NCI-H82 (cell line): ENCODE measurements at places on chromosomes 1 and 21.

DNA sequence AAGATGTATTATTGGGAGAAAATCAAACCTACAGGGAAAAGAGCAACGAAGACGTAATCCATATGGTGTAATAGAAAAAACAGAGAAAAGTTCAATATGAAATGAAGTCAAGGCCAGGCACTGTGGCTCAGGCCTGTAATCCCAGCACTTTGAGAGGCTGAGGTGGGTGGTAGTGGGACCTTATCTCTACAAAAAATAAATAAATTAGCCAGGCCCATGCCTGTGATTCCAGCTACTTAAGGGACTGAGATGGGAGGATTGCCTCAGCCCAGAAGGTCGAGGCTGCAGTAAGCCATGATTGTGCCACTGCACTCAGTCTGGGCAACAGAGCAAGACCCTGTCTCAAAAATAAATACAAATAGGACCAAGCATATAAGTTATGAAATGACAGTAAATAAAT is 11.4 kb downstream of the DESI2 start:
- DNase-seq: no peak

- peak; percentile 59 for DNase-seq
These were observed 143.5 kb downstream of the SLC30A10 start for GRCh38 chr1:219784660-219785381.

DNA sequence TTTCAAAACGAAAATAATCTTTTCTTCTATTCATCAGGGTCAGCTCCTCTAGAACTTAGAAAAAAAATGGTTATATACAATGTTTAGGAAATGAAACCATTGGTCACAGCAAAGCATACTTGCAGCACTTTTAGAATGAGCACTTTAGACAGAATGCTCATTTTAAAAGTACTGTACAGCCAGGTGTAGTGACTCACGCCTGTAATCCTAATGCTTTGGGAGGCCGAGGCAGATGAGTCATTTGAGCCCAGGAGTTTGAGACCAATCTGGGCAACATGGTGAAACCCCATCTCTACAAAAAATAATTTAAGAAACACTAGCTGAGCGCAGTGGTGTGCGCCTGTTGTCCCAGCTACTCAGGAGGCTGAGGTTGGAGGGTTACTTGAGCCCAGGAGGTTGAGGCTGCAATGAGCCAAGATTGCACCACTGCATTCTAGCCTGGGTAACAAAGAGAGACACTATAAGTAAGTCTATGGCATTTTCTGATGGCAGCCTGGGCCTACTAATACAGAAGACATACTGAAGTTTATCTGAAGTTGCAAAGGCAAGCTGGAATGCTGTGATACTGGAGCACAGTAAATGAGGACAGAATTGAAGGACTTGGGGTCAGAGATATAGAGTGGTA is 48.9 kb upstream of the ZNF326 start:
- DNase-seq: no peak

GRCh38 chr1:97727029-97727428 is 193.8 kb downstream of the DPYD start:
- DNase-seq: no peak

DNA sequence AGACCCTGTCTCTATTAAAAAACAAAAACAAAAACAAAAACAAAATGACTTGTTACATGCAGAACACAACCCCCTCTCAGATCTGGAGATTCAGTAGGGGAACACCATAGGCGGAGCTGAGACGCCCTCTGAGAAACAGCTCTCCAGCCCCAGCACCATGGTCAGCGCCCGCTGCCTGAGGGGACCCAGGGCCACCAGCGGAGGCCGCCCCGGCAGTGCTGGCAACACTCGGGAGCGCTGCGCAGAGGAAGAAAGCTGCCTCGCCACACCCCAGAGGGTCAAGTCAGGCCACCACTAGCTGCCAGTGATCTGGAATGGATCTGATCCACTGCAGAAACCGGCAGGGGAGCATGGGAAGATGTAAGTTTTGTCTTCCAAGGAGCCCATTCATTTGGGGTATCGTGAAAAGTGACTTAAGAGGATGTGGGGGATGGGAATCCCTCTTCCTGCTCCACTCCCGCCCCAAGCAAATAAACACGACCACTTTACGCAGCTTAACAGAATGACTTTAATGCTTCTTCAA is 3.1 kb downstream of the ACTA1 start:
- DNase-seq: no peak
